Neural cell (in vitro differentiated cells): ENCODE measurements at places on chromosomes 2 and 18. TPM values are rescaled to one million over a fixed set of nuclear protein-coding genes. Genes with fewer than 3 reads are reported as not detected.

The DES gene
- polyA plus RNA-seq = not detected in 2 replicates

The STPG4 gene
- 0.98 TPM in 1 of 2 replicates, not detected in the other for polyA plus RNA-seq

The KYNU gene
- 0.18 and 0.25 TPM in 2 replicates for polyA plus RNA-seq

The ABCG8 gene
- polyA plus RNA-seq = 0.05 TPM in 1 of 2 replicates, not detected in the other

The LBX2 gene
- polyA plus RNA-seq = not detected in 2 replicates

The ST8SIA5 gene
- polyA plus RNA-seq = 0.92 and 0.93 TPM in 2 replicates

The ALPI gene
- polyA plus RNA-seq = not detected in 2 replicates

The FEV gene
- polyA plus RNA-seq = not detected in 2 replicates

The TEKT4 gene
- polyA plus RNA-seq = not detected in 2 replicates

The NTSR2 gene
- polyA plus RNA-seq = not detected in 2 replicates

The KLF11 gene
- 5.7 and 7.0 TPM in 2 replicates for polyA plus RNA-seq

The BOK gene
- 2.3 and 3.9 TPM in 2 replicates for polyA plus RNA-seq

The TSHZ1 gene
- polyA plus RNA-seq = 0.40 and 1.1 TPM in 2 replicates

The KCMF1 gene
- polyA plus RNA-seq = 43.3 and 52.4 TPM in 2 replicates

The CHPF gene
- polyA plus RNA-seq = 24.3 and 28.6 TPM in 2 replicates

The MAP3K2 gene
- polyA plus RNA-seq = 27.8 and 37.0 TPM in 2 replicates

The FLACC1 gene
- 1.3 and 1.8 TPM in 2 replicates for polyA plus RNA-seq

The MDH1 gene
- polyA plus RNA-seq = 461 and 511 TPM in 2 replicates

The PARD3B gene
- 0.36 and 0.54 TPM in 2 replicates for polyA plus RNA-seq

The MARCO gene
- not detected in 2 replicates for polyA plus RNA-seq

The USP37 gene
- 16.5 and 20.2 TPM in 2 replicates for polyA plus RNA-seq

The YPEL5 gene
- polyA plus RNA-seq = 111 and 130 TPM in 2 replicates

The NEU4 gene
- polyA plus RNA-seq = not detected in 2 replicates

The CAPN10 gene
- 120 and 138 TPM in 2 replicates for polyA plus RNA-seq

The PREPL gene
- polyA plus RNA-seq = 217 and 236 TPM in 2 replicates

The OBSL1 gene
- 59.7 and 75.2 TPM in 2 replicates for polyA plus RNA-seq

The IGFBP5 gene
- 1.6 and 2.1 TPM in 2 replicates for polyA plus RNA-seq

The FSHR gene
- 0.36 TPM in 1 of 2 replicates, not detected in the other for polyA plus RNA-seq

The ASB18 gene
- not detected in 2 replicates for polyA plus RNA-seq

The KLHL41 gene
- polyA plus RNA-seq = 2.3 and 2.7 TPM in 2 replicates

The GALNT5 gene
- polyA plus RNA-seq = not detected in 2 replicates

The GALNT3 gene
- polyA plus RNA-seq = 3.7 and 7.4 TPM in 2 replicates

The GPR155 gene
- 5.7 TPM in 2 replicates for polyA plus RNA-seq

The NRBP1 gene
- 115 and 161 TPM in 2 replicates for polyA plus RNA-seq

The CYTIP gene
- not detected in 2 replicates for polyA plus RNA-seq

The RESP18 gene
- not detected in 2 replicates for polyA plus RNA-seq

The TCF7L1 gene
- polyA plus RNA-seq = 0.14 TPM in 1 of 2 replicates, not detected in the other

The MTLN gene
- 55.6 and 102 TPM in 2 replicates for polyA plus RNA-seq

The GRHL1 gene
- polyA plus RNA-seq = 25.4 and 26.3 TPM in 2 replicates

The IL36RN gene
- not detected in 2 replicates for polyA plus RNA-seq

The SULT1C2 gene
- polyA plus RNA-seq = 0.12 TPM in 1 of 2 replicates, not detected in the other

The EPB41L3 gene
- polyA plus RNA-seq = 19.0 and 19.6 TPM in 2 replicates

The MC2R gene
- not detected in 2 replicates for polyA plus RNA-seq
